ENCODE measurements at places on chromosomes 12 and 14. TPM values are rescaled to one million over a fixed set of nuclear protein-coding genes. Genes with fewer than 3 reads are reported as not detected.

DNA sequence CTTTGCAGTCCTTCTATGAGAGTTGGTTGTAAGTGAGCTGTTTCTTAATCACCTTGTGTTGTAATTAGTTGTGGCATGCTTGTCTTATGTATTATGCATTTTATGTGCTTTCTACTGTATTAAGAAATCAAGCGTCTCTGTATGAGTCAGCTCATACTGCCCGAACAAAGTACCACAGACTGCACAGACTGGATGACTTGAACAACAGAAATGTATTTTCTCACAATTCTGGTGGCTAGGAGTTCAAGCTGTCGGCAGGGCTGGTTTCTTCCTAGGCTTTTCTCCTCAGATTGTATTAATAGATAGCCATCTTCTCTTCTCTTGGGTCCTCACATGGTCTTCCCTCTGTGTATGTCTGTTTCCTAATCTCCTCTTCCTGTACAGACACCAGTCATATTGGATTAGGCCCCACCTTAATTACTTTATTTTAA lies 77.7 kb downstream of the FLRT2 start:
- peak; percentile 8 for DNase-seq

DNA sequence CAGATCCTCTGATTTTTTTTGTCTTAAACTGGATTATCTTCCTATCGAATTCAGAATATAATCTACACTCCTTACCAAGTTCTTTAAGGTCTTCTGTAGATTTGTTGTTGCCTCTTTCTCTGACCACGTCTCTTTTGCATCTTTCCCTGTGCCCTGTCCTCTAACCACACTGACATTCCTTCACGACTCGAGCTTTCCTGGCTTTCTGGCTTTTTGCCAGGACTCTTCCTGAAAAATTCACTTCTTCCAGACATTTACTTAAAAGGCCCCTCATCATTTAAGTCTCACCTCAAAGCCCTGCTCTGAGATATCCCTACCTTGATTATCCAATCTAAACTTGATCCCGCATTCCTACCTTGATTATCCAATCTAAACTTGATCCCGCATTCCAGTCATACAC lies 422.3 kb upstream of the DCN start:
- no peak for DNase-seq

- no peak for DNase-seq
Measured at GRCh38 chr12:69630191-69630590, 19.5 kb upstream of the LRRC10 start.

DNA sequence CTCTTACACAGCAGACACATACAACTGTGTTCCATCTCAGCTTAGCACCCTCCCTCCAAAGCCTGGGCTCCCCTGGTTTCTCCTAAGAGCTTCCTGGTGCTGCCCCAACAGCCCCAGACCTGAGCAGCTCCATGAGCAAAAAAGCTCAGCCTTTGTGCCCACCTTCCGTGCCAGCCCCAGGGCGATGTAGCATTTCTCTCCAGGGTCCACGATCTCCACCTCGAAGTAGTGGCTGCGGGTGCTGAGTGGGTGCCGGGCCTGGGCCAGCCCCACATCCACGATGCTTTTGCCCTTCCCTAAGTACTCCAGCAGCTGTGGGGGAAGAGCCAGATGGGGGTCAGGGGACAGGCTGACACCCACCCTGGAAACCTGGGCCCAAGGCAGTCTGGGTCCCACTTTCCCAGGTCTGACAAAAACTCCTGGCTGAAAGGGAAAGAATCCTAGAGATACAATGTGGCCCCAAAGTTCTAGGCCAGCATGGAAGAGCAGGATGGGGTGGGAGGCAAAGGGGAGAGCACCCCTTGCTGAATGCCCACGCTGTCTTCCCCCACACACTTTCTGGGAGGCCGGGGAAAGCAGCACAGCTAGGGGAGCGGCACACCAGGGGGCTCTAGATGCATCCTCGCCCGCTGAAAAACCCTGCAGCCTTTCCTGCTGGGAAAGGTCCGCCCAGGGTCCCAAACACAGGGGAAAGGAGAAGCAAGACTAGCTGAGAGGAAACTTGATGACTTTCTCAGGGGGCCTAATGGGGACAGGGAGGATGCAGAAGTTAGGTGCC lies 11.0 kb downstream of the SPRYD3 start:
- DNase-seq: no peak

The CCNT1 gene
- 24.4 TPM for total RNA-seq

GRCh38 chr14:67940486-67941455 lies 121.2 kb downstream of the RAD51B start:
- DNase-seq: peak; percentile 35

DNA sequence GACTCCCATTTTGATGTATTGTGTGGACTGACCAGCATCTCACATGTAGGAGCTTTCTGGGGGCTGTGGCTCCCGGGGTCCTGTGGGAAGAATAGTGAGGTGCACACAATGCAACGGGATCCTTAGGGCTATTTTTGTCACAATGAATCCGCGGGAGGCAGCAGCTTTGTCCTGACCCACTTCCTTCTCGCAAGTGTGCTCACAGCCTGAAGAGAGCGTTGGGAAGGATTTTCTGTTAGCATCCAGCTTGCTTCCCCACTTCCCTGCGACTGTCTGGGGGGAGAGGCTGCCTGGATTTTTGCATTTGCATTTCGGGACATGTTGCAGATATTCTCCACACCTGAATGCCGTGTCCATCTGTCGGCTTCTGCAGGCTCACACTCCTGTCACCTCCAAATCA lies 31.9 kb downstream of the FZD10 start:
- DNase-seq: no peak

DNA sequence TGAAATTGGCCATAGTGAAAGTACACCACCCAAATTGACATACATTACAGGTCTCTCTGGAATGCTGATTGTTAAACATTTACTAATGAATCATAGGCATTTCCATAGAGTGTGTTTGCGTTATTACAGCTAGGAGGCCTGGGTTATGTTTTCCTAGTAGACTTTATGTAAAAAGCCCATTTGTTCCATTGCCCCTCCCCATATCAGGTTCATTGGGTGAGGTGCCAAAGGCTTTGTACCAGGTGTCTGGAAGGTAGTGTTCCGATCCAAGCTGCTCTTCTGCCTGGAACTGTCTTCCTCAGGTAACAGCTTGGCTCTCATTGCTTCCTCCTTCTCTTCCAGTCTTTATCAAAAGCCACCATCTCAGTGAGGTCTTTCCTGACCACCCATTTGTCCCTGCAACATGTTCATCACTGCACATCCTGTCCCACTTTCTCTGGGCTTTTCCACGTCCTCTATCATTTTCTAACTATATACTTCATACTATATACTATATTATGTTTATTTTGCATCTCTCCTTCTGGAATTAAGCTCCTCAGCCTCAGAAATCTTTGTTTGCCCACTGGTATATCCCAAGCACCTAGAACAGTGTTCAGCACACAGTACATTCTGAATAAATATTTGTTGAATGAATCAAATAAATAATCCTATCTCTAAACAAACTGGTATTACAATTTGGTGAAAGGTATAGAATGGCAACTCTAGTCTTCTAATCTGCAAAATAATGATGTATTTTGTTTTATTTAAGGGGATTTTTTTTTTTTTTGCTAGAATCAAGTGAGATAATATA lies 252.3 kb downstream of the KTN1 start:
- no peak for DNase-seq

- no peak for DNase-seq
Measured at GRCh38 chr14:59871166-59871495, 555 bp upstream of the RTN1 start.

The PRKD1 gene
- 4.0 TPM for total RNA-seq

- no peak for DNase-seq
Measured at GRCh38 chr14:75959031-75959430, 22.8 kb downstream of the TGFB3 start.

GRCh38 chr14:69845050-69845581 lies 34.1 kb upstream of the SMOC1 start:
- DNase-seq: no peak

DNA sequence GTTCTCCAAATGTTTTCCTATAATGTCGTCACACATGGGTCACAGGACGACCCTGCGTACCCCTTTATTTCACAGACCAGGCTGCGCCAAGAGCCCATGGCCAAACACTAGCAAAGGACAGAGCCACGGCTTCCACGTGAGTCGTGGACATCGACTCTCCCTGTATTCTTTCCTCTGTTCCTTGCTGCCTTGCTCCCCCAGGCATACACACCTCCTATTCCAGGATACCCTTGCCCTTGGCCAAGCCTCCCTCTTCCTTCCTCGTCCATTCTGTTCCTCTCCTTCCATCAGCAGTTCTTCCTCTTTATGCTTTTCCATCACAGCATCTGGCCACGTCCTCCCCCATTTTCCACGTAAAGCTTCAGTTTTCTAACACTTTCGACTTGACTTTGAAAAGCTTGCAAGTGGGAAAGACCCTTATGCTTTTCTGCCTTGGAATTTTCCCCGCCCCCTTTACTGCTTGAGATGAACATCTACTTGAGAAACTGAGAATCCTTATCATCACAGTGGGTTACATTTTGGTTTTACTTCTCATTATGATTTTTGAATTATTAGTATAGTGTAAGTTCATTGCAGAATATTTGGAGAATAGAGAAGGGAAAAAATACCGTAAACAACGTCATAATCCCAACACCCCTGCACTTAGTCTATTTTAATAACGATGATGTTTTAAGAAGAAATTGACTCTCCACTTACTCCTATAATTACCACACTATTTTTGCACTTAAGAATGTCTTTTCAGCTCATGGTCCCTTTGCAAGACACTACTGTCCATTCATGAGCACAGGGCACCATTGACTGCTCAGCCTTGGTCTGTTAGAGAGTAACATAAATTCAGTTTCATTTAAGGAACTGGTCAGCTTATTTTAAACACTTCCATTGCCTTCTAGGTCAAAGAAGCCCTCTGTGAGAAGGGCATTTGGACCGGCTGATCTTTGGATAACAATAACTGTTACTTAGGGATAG lies 15.8 kb upstream of the NINJ2 start:
- no peak for DNase-seq

The SLC38A4 gene
- 1.7 TPM for total RNA-seq

DNA sequence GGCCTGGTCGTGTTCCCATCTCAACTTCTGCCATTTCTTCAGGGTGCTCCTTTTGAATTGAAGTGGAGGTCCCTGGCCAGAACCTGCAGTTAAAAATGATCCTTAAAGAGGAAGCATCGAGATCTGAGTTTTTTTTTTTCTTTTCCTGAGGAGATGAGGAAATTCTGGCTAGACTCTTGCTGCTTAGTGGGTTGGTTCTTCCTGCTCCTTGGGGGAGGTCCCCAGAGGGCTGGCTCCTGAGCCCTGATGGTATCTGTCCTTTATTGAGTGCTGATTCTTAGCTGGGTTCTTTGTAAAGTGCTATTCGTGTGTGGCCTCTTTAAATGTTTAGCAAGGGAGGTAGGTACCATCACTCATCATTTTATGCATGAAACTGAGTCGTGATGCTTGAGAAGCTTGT lies 11.7 kb downstream of the PELI2 start:
- DNase-seq: no peak

- peak; percentile 88 for DNase-seq
Measured at GRCh38 chr12:116382686-116383530, 105.4 kb upstream of the MED13L start.

DNA sequence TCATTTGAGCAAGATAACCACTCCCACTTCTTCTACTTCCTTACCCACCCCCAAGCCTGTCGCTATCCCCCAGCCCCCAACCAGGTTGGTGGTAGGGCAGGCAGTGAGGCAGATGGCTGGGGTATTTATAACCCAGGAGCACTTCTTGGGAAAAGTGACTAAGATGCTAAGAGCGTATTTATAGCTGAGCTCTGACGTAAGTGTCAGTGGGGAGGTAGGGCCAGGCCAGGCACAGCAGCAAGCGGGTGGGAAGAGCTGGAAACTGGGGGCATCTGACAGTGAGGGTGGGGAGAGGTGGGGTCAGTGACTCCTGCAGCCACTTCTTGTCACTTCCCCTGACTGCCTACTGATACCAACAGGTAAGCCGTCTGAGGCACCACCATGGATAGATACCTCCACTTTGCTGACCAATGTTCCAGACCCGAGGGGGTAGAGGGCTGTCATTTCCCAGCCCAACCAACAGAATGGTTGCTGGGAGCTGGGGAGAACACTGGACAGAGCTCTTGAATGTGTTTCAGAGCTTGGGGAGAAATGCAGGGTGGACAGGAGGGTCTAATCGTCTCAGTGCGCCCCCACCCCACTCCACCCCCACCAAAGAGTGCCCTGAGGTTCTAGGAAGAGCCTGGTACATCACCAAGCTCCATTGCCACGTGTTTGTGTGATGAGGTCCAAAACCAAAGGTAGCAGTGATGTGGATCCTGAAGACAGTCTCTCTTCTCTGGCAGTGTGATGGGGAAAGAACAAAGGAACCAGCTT lies 2.7 kb upstream of the INHBE start:
- peak; percentile 72 for DNase-seq

DNA sequence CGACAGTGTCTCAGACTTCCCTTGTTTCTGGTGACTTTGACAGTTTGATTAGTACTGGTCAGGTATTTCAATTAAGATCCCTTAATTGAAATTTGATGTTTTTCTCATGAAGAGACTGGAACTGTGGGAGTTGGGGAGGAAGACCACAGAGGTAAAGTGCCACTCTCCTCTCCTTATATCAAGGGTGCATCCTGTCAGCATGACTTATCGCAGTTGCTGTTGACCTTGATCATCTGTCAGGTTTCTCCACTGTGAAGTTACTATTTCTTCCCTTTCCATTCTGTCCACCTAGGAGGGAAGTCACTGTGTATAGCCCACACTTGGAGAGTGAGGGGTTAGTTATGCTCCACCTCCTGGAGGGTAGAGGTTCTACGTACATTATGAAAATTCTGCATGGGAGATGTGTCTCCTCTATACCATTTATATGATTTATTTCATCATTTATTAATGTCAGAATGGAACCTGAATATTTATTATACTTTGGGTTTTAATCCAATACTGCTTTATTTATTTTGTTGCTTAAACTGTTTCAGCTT lies 40.3 kb upstream of the SMOC1 start:
- no peak for DNase-seq

The RERGL gene
- total RNA-seq: not detected

DNA sequence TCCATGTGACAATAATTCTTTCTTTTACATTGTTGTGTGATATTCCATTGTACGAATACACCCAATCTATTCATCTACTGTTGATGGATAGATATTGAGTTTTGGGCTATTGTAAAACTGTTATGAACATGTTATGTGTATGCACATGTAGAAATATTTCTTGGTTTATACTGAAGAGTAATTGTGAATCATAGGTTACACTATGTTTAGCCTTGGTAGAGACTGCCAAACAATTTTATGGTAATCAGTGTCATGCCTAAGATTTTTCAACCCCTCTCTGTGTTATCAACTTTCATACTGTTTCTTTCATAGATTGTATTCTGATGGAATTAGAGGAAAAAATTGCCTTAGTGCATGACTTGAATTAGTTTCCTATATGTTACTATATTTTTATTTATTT lies 39.5 kb downstream of the FRMD6 start:
- no peak for DNase-seq

The LYSET gene
- total RNA-seq: 30.3 TPM

The GLT1D1 gene
- total RNA-seq: not detected

GRCh38 chr12:97301576-97301975 lies 161.0 kb upstream of the RMST start:
- no peak for DNase-seq

The PIWIL1 gene
- not detected for total RNA-seq

Data from A172 (cell line).